ENCODE measurements at places on chromosomes 3 and 15. TPM values are rescaled to one million over a fixed set of nuclear protein-coding genes. Genes with fewer than 3 reads are reported as not detected.

Gene TMC3
- total RNA-seq = under 0.01 TPM

Gene CD200R1
- total RNA-seq = 0.82 TPM

Gene CPA3
- total RNA-seq = not detected

Gene GALK2
- total RNA-seq = 54.2 TPM

Gene CMTM8
- total RNA-seq = 0.41 TPM

Gene ZNF80
- not detected for total RNA-seq

Gene ITIH3
- total RNA-seq = not detected

Gene MINAR1
- total RNA-seq = 6.9 TPM

Gene LRRC2
- 2.4 TPM for total RNA-seq

Gene B3GNT5
- 19.2 TPM for total RNA-seq

Gene XYLB
- total RNA-seq = 4.1 TPM

Gene CCDC71
- total RNA-seq = 17.9 TPM

Gene EPHA3
- total RNA-seq = 136 TPM

Gene PRTG
- 2.4 TPM for total RNA-seq

Gene OR5K2
- not detected for total RNA-seq

Gene FEZF2
- total RNA-seq = 12.2 TPM

Gene CD276
- total RNA-seq = 24.9 TPM

Gene TMEM207
- total RNA-seq = not detected

Gene SH2D7
- total RNA-seq = not detected

Gene AMOTL2
- 62.0 TPM for total RNA-seq

Gene CYP1A1
- 0.41 TPM for total RNA-seq

Gene POPDC2
- 0.82 TPM for total RNA-seq

Gene CHMP2B
- 29.3 TPM for total RNA-seq

Gene LARP6
- 16.3 TPM for total RNA-seq

Gene ATG3
- 51.8 TPM for total RNA-seq

Gene SLC12A8
- 2.4 TPM for total RNA-seq

Gene CPLX3
- 0.82 TPM for total RNA-seq

Gene GRIP2
- 8.2 TPM for total RNA-seq

Gene SLITRK3
- total RNA-seq = 11.0 TPM

Gene ARGFX
- not detected for total RNA-seq

Gene GATA2
- 0.41 TPM for total RNA-seq

Gene LDHAL6B
- total RNA-seq = not detected

Gene CACNA2D2
- total RNA-seq = 2.4 TPM

Gene RASL12
- 2.4 TPM for total RNA-seq

Gene SLC35G2
- 11.8 TPM for total RNA-seq

Gene RAB6B
- 43.2 TPM for total RNA-seq

Gene FANCD2OS
- total RNA-seq = not detected

Gene CELF6
- total RNA-seq = 11.4 TPM

Gene COL6A5
- under 0.01 TPM for total RNA-seq

Gene KLHL24
- total RNA-seq = 343 TPM

Gene PCSK6
- 18.3 TPM for total RNA-seq

Gene C15orf40
- 10.2 TPM for total RNA-seq

Gene CD96
- total RNA-seq = not detected

Gene SLCO2A1
- total RNA-seq = under 0.01 TPM

Gene KLHL25
- 29.3 TPM for total RNA-seq

Gene RHOV
- total RNA-seq = 9.4 TPM

Gene P2RY1
- total RNA-seq = 33.8 TPM

Data from frontal cortex (tissue), 4 donors.